ENCODE measurements at places on chromosomes 1 and 21.

DNA sequence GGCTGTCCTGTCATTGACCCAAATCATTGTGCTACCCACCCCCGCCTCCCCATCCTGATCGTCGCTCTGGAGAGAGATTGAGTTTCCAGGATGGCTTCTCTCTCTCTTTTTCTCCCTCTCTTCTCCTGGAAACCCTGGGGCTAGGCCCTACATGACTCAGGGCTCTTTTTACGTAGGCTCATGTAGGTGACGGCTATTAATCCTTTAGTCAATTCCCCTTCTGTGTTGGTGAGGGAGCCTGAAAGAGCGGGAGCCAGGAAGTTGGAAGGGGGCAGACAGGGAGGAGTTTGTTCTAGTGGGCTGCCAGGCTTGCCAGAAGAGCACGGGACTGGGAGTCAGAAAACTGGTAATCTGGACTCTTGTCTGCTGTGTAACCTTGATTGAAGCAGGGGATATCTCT, 9.7 kb downstream of the ATP2B4 start:
- no peak for DNase-seq

- no peak for DNase-seq
Observed at GRCh38 chr1:43156026-43156425, 16.1 kb downstream of the EBNA1BP2 start.

DNA sequence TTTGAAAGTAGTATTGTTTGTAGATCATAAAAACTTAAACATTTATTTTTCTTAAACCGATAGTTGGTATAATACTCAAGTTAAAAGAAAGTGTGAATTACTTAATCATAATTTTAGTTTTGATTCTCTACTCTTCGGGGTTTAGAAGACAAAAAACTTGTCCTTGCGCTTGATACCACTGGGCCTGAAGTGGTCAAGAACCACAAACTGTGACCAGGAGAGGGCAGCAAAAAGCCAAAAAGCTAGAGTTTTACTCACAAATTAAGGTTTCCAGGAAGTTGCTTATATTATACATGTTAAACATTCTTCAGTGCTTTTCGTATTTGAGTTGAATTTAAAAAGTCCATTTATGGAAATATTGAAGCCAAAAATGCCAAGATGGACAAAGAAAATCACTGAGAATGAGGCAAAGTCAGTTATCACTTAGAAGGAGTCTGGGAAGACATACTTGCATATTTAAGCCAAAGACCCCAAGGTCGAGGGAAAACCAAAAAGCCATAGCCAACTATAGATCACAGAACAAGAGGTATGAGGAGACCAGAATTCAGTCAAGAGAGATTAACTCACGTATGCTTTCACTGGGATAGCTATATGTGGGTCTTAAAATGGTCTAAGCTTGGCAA, 34.2 kb downstream of the EFCAB7 start:
- peak; percentile 2 for DNase-seq

DNA sequence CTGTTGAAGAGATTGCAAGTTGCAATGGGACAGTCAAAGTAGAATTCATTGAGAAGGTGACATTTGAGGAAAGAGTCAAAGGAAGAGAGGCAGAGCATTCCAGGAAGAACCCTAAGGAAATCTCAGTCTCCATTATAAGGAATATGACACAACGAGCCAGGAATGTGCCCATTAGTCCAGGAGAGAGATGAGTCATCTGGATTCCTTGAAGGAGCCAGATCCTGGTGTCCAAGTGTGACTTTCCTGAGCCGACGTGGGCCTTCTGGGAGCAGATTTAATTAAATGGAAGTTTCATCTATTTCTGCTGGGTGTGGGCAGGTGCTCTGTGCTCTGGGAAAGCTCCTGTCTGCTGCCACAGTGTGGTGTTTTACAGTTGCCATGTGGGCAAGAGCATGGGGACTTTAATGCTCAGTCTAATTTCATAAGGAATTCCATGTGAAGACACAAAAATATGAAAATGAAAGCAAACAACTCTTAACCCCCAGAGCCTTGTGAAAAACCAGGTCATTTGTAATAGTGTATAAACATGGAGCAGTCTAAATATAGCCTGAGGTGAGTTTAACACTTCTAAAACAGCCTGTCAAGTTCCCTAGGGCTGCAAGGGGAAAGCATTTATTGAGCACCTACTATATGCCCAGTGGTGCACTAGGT, 111.4 kb upstream of the ARTN start:
- no peak for DNase-seq

- DNase-seq, result no peak
Observed at GRCh38 chr1:98164509-98164908, 243.7 kb upstream of the DPYD start.

GRCh38 chr1:206695733-206696132, 11.0 kb downstream of the MAPKAPK2 start:
- no peak for DNase-seq

DNA sequence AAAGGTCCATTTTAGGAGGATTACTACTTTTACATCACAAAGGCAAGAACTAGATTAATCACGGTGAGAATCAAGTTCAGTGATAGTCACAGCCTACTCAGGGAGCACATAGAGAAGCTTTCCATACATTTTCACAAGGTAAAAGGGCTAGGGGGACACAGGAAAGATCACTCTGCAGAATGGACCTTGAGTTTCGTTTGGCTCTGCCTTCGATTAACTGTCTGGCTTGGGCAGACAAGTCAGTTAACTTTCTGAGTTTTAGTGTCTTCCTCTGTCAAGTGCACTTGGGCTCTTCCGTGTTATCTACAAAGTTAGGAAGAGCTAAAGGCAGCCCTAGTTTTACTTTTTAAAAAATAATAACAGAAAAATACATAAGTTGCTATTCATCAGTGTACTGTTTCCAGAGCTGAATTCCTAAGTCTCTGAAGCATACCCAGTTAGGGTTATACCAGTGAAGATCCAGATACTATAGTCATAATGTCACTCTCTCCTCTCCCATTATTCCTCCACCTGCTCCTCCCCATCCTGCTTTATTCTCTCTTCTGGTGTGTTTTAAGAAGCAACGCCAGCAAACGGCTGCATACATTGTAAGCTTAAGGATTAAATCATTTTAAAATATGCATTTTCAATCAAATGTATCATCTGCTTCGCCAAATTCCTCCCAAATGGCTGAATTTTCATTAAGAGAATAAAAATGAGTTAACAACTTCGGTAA, 1.7 kb downstream of the CEP170 start:
- no peak for DNase-seq

GRCh38 chr1:116262207-116262994, 110.6 kb upstream of the ATP1A1 start:
- no peak for DNase-seq

DNA sequence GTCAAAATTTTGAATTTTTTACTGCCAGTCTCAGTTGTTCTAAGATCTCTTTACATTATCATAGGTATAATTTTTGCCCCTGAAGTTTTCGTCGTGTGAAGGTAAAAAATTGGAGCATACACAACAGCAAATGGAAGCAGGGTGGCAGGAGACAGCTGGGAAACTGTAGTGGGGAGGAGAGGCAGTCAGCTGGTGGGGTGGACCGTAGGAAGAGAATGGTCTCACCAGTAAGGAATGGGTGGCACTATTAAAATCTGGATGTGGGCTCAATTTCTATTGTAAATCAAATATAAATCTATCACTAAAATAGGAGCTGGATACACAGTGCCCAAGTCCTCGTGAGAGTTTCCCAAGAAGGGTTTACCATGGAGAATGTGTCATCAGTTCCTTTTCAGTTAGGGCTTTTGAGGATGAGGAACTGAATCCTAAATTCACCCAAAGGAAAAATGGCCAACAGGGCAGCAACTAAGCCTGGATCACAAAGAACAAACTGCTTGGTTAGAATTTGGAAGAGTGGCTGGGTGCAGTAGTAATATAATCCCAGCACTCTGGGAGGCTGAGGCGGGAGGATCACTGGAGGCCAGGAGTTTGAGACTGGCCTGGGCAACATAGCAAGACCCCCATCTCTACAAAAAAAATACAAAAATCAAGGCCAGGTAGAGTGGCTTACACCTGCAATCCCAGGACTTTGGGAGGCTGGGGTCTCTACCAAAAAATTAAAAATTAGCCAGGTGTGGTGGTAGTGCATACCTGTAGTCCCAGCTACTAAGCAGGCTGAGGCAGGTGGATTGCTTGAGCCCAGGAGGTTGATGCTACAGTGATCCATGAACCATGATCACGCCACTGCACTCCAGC, 10.5 kb upstream of the IRF2BP2 start:
- no peak for DNase-seq

DNA sequence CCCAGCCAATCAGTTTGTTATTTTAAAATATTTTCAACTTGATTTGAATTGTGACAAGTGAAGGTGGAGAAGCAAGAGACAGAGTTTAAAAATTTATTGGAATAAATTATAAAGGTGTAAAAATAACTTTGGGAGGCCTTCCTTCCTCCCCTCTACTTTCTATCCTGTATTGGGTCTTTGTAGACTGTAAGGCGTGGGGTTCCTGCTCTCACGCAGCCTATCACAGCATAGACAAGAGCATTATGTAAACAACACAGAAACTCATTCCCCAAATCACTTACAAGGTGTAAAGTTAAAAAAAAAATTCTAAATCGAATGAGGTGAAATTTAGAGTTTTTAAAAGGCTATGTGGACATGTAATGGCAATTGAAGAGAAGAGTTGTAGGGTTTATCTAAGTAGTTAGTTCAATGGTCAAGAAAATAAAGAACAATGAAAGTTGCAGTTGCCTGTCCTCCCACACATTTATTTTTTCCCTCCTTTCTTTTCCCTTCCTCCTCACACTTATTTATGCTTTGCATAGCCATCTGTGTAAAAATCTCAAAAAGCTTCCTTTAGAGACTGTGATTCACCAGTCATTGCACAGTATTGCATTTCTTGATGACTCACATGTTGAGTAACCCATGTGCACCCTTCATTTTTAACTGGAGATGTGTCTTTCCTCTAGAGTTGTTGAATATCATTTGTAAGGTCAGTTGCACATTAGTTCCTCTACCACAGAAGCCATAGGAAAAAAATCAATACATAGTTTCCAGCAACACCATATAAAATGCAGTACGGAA, 242.2 kb downstream of the PTPRC start:
- no peak for DNase-seq

DNA sequence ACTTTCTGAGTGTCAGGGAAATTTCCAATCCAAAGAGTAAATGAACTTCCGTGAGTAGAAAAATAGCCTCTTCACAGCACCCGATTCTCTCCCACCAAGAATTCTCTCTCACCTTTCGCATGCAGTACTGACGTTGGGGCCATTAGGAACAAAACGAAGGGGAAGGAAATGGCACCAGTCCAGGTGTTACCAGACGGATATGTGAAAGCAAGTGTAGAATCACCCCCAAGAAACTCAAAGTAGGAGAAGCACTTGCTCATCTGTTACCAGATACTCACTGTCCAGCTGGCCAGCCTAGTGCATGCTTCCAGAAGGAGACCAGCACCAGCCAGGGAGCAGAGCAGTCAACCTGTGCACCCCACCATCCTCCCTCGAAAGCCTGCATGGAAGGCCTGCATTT, 55.1 kb downstream of the ITPKB start:
- no peak for DNase-seq

- DNase-seq, result no peak
Observed at GRCh38 chr1:117412472-117412871, 45.2 kb downstream of the MAN1A2 start.

GRCh38 chr1:157399984-157400382, 152.3 kb downstream of the FCRL5 start:
- no peak for DNase-seq

GRCh38 chr1:92987462-92987861, 26.2 kb upstream of the DIPK1A start:
- no peak for DNase-seq

GRCh38 chr1:246680190-246680589, 44.0 kb upstream of the SCCPDH start:
- no peak for DNase-seq

DNA sequence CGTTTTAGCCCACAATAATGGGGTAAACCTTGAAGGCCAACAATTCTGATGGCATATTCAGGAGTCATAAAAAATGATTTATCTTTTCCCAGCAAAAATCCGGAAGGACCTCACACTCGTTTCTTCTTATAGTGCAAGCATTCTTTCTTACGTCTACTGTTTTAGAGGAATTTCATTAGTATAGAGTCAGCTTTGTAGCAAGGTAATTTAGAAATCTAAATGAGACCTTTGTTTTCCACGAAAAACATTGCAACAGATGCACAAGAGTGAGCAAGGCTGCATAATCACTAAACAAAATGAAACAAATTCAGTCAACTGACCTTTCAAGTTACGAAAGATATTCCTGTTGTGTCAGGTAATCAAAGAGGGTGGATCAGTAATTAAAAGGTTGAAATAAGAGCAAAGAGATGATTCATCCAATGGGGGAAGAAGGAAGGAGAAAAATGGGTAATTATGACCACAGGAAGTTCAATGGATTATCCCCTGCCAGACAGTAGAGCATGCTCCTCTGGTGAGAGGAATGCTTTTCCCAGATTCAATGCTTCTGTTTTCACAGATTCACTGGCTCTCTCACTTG, 560 bp upstream of the CSDE1 start:
- no peak for DNase-seq

- no peak for DNase-seq
Observed at GRCh38 chr1:182330303-182330702, 61.3 kb downstream of the GLUL start.

DNA sequence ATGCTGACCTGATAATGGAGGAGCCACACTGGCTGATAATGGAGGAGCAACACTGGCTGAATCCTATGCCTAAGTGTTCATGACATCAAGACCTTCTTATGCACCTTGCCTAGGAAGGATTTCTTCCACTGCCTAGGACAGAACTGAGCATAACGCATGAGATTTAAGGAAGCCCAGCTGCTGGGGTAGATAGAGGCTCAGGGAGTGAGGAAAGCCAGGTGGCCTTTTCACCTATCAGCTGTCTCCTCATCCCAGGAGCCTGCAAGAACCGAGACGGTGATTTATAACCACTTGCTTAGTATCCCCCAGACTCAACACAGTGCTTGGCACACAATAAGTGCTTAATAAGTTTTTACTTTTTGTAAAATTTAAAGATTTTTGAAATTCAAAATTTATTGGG, 7.4 kb upstream of the CTBS start:
- no peak for DNase-seq

DNA sequence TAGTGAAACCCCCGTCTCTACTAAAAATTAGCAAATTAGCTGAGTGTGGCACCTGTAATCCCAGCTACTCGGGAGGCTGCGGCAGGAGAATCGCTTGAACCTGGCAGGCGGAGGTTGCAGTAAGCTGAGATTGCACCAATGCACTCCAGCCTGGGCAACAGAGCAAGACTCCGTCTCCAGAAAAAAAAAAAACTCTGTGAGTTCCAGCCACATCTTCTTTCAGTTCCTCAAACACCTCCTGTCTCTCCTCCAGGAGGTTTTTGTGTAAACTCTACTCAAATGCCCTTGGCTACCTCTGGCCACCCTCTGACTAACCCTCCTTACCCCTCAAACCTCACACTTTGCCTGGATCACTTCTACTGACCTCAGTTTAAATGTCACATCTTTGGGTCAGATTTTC, 38.1 kb downstream of the RCSD1 start:
- no peak for DNase-seq

GRCh38 chr1:32199043-32199716, 1.2 kb upstream of the CCDC28B start:
- DNase-seq, result no peak

GRCh38 chr1:106791041-106791440, 265.4 kb upstream of the PRMT6 start:
- no peak for DNase-seq

GRCh38 chr1:119414950-119415349, at the start of gene HSD3B2:
Gene HSD3B2, plus strand, starts transcription at chr1:119415150. Its CDS starts 270 bp downstream, at chr1:119415420.
- DNase-seq, result no peak

- DNase-seq, result peak; percentile 22
Observed at GRCh38 chr21:45109831-45110492, 35.6 kb downstream of the ADARB1 start.

GRCh38 chr21:25199944-25200343, 407.3 kb downstream of the MRPL39 start:
- DNase-seq, result no peak

Measured in activated CD4-positive, alpha-beta T cell treated with anti-CD3 and anti-CD28 coated beads for 4 hours (primary cell).